NCI-H1694 (cell line): ENCODE measurements at places on chromosomes 3 and 15.

GRCh38 chr15:31433091-31433490, 106.5 kb downstream of the KLF13 start:
- no peak for DNase-seq

DNA sequence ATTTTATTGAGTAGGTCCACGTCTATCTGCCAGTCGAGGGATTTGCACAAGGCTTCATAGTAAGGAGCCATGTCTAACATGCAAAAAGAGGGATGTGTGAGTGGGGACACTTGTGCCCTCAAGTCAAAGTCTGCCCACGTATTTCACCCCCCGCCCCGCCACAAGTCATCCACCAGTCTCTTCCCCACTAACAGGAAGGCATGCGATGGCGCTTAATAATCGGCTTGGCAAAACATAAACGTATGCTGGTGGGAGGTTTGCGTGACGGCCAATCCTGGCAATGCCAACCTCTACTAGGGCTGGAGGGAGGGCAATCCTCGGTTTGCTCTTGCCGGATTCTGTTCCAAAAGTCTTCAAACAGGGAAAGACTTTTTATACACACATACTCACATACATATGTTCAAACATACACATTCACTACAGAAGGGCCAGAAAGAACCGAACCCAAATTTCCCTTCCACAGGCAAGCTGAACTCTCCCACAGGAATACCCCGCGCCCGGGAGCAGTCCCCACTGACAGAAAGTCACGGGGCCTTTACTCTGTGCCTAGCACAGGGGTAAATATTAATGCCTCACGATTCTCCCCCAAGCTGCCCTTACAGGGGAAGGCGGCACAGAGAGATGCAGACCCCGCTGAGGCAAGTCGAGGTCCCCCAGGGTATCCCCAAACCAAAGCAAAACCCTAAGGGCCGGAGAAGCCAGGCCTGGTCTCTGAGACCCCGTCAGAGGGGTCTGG, 675 bp downstream of the PSMD6 start:
- DNase-seq: no peak

GRCh38 chr15:70054366-70054765, 43.4 kb downstream of the TLE3 start:
- no peak for DNase-seq

DNA sequence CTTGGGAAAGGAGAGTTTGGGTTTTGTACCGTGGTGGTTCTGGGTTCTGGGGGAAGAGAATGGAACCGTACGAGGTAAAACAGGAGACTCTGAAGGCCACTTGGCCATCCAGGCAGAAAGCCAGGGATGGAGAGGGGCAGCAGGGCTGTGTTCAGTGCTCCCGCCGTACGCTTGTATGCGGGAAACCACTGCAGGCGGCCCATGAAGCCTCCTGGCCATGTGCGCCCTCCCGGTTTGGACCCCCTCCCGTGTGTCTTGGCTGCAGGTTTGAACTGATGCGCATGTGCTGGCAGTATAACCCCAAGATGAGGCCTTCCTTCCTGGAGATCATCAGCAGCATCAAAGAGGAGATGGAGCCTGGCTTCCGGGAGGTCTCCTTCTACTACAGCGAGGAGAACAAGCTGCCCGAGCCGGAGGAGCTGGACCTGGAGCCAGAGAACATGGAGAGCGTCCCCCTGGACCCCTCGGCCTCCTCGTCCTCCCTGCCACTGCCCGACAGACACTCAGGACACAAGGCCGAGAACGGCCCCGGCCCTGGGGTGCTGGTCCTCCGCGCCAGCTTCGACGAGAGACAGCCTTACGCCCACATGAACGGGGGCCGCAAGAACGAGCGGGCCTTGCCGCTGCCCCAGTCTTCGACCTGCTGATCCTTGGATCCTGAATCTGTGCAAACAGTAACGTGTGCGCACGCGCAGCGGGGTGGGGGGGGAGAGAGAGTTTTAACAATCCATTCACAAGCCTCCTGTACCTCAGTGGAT, 50.6 kb downstream of the PGPEP1L start:
- no peak for DNase-seq

DNA sequence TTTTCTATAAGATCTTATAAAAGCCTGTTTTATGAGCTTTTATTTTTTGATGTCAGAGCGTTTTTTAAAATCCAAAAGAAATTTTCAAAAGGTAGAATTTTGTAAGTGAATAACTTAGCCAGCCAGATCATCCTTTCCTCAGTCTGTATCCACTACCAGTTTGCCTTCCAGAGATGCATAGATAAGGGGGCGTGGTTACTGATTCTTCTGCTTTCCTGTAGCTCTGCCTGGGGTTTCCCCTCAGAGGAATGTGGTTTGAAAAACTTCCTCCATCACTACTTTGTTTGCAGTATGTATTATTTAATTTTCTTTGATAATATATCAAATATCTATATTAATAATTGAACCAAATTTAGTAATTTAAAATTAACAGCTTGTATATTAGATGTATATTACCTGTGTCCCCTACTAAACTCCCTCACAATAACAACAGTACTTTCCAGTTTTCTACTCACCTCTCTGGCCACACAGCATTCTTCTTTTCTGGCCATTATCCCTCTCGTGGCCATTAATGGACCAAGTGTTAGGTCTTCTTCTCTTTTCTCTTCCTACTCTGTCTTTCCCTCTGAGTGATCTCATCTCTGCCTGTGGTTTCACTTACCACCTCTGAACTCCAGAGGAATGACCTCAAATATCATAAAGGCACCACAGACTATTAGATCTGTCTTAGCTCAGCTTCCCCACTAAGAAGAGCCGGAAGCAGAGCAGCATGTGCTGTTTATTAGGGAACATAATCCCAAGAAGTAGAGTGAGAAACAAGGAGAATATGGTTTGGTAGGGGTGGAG, 239.7 kb downstream of the UBE2E2 start:
- DNase-seq: no peak

DNA sequence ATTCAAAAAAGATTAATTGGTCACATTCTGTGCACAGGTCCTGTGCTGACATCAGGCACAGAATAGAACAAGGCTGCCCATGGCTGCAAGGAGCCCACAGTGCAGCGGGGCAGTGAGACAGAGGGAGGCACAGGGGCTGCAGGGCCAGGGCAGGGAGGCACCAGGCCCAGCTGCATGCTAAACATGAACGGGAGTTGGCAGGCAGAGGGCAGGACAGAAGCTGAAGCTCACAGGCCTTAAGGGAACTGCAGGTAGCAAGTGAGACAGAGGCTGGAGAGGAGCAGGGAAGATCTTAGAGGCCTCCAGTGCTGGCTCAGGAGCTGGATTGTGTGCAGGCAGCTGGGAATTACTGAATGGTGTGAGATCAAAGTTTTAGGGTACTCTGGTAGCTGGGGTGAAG, 26.2 kb downstream of the IDH3A start:
- DNase-seq: no peak

GRCh38 chr15:47721676-47722075, 4.4 kb downstream of the SEMA6D start:
- DNase-seq: peak; percentile 43

GRCh38 chr3:127371846-127372245, 84.0 kb upstream of the PRR20G start:
- no peak for DNase-seq

DNA sequence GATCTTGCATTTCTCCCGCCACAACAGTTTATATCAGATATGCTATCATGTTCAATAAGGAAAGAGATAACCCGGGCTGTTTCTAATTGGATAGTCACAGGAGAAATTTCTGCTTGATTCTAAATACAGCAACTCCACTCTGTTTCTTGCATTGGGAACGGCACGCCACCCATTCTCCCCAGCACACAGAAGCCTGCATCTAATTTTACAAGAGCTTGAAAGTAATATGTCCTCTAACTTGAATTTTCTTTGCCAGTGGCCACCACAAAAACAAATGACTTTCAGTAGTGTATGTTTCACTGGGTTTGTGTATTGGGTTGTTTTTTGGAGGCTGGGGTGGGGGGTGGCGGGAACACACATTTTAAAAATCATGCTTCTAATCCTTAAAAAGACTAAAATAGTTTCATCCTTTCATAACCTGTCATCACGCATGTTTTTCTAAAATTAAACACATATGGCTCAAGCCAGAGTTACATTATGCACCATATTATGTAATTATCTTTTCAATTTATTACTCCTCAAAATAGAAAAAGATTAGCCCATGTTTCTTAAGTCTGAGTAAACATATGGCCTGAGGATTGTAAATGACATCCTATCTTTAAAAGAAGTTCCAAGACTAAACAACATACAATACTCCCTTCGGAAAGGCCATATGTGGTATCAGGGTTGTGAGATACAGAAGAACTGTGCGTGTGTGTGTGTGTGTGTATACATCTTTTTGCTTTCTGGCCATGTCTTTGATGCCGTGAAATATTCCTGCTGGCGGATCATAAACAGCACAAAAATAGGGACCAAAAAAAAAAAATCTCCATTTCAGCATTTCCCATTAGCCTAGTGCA, 176.3 kb downstream of the FOXP1 start:
- DNase-seq: no peak

DNA sequence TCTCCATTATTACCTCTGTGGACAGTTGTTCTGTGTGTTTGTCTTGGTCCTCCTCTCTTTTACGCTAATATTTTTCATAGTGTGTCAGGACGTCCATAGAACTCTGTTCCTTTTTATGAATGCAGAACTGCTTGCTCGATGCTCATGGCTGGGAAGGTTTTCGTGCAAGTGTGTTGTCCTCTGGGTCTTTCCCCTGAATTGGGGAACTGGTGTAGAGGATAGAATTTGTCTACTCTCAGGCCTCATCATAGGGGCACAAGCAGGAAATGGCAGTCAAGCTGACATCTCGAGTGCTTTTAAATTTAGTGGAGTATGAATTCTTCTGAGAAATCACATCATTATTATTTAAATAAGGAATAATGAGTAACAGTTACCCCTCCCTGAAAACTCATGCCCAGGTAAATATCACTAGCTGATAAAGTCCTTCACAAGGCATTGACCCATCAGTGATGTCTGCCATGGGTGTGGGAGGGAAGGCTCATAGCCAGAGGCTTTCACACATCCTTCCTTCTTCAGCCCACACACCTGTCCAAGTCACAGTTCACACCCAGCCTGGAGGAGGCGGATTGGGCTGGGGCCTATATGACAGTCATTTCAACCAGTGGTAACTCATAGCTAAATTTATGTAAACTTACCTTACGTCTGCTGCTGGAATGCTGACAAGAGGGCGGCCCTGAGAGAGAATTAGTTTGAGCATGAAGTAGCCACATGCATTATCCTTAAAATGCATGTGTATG, 226.1 kb downstream of the PLCL2 start:
- no peak for DNase-seq
